ENCODE measurements at places on chromosomes 5 and 9. TPM values are rescaled to one million over a fixed set of nuclear protein-coding genes. Genes with fewer than 3 reads are reported as not detected.

SMIM33 gene
- total RNA-seq, result 0.34 TPM

TTC1 gene
- total RNA-seq, result 44.0 TPM

LCP2 gene
- 452 TPM for total RNA-seq

C9orf50 gene
- not detected for total RNA-seq

FAM153A gene
- total RNA-seq, result 42.0 TPM

ARHGAP26 gene
- total RNA-seq, result 32.0 TPM

ISL1 gene
- not detected for total RNA-seq

FOXD4 gene
- 0.17 TPM for total RNA-seq

DNA sequence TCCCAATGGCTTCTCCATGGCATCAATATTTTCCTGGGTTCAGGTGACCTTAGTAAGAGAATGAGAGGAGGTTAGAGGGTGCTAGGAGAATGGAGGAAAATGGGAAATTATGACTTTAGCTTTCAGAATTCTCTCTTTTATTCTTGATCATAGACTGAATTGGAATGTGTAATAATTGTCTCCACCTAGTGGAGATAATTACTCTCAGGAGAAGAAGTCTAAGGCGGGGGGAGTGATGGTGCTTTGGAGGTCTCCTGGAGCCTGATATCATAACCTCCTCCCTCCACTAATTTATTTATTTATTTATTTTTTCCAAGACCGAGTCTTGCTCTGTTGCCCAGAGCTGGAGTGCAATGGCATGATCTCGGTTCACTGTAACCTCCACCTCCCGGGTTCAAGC is 221.3 kb downstream of the GRIA1 start:
- H3K4me1 ChIP-seq, result no peaks in the 10 kb centered on the region
- H3K27ac ChIP-seq, result no peak overlapping the region
- no peaks in the 10 kb centered on the region for H3K27me3 ChIP-seq

- no peak overlapping the region for H3K4me3 ChIP-seq
- DNase-seq, result peak; percentile 38
- no peaks in the 10 kb centered on the region for H3K4me1 ChIP-seq
- no peaks in the 10 kb centered on the region for H3K27me3 ChIP-seq
- peaks cover 1% of the 10 kb centered on the region for H3K36me3 ChIP-seq
- H3K27ac ChIP-seq, result no peak overlapping the region
Observed at GRCh38 chr9:27033815-27034403, 28.4 kb upstream of the LRRC19 start.

- DNase-seq, result no peak
- H3K36me3 ChIP-seq, result peaks cover 8% of the 10 kb centered on the region
- H3K27me3 ChIP-seq, result peaks cover 11% of the 10 kb centered on the region
- H3K4me3 ChIP-seq, result no peak overlapping the region
- H3K4me1 ChIP-seq, result no peaks in the 10 kb centered on the region
Observed at GRCh38 chr5:57267805-57268204, 93.9 kb downstream of the GPBP1 start.

DNA sequence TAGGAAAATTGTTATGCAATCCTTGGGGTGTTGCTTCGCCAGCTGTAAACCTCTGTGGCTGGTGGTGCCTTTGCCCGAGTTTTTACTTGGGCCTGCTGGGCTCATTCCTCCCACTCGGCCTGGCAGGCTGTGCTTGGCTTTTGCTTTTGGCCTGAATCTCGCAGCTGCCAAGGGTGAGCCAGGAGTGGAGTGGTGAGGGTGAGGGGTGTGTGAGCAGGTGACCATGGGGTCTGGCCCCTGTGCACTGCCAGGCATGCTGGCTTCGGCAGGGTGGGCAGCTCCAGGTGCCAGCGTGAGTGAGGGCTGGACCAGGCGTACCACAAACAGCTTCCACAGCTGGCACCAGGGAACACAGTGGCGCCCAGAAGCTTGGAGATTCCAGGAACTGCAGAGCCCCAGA is 12.6 kb upstream of the DHFR start:
- no peak for DNase-seq
- H3K27me3 ChIP-seq, result no peaks in the 10 kb centered on the region
- peaks cover 4% of the 10 kb centered on the region for H3K4me1 ChIP-seq
- no peak overlapping the region for H3K4me3 ChIP-seq

GRCh38 chr5:143120460-143121134 is 282.9 kb downstream of the NR3C1 start:
- no peak for DNase-seq
- H3K27me3 ChIP-seq, result no peaks in the 10 kb centered on the region
- peaks cover 17% of the 10 kb centered on the region for H3K36me3 ChIP-seq
- no peak overlapping the region for H3K4me3 ChIP-seq
- H3K4me1 ChIP-seq, result peaks cover 15% of the 10 kb centered on the region

GRCh38 chr9:116495725-116496124 is 191.4 kb upstream of the TRIM32 start:
- DNase-seq, result no peak
- H3K4me3 ChIP-seq, result no peak overlapping the region
- no peak overlapping the region for H3K27ac ChIP-seq
- H3K4me1 ChIP-seq, result no peaks in the 10 kb centered on the region
- no peaks in the 10 kb centered on the region for H3K36me3 ChIP-seq
- H3K27me3 ChIP-seq, result no peaks in the 10 kb centered on the region

- H3K4me3 ChIP-seq, result no peak overlapping the region
- H3K4me1 ChIP-seq, result no peaks in the 10 kb centered on the region
- H3K36me3 ChIP-seq, result no peaks in the 10 kb centered on the region
- H3K27me3 ChIP-seq, result peaks cover 9% of the 10 kb centered on the region
Observed at GRCh38 chr5:97149709-97150108, 7.3 kb upstream of the LIX1 start.

DNA sequence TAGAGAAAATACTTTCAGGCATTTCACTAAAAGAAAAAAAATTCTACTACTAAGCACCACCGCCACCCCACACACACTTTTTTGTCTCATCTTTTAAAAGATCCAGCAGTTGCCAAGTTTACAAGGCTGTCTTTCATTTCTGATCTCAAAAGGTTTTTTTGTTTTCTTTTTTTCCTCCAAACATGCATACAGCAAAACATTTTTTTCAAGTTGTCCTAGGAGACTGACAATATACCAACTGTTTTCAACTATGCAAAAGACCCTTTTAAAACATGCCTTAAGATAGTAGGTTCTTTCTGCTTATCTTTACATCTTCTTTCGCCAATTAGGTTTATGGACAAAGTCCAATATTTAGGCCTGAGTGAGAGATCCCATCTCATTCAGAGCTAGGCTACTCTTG is 65.2 kb downstream of the HMHB1 start:
- H3K36me3 ChIP-seq, result peaks cover 2% of the 10 kb centered on the region
- no peaks in the 10 kb centered on the region for H3K27me3 ChIP-seq
- H3K4me3 ChIP-seq, result no peak overlapping the region
- no peak overlapping the region for H3K27ac ChIP-seq
- DNase-seq, result no peak

- no peaks in the 10 kb centered on the region for H3K36me3 ChIP-seq
- H3K4me3 ChIP-seq, result no peak overlapping the region
- no peaks in the 10 kb centered on the region for H3K27me3 ChIP-seq
- H3K4me1 ChIP-seq, result no peaks in the 10 kb centered on the region
- no peak for DNase-seq
- H3K27ac ChIP-seq, result no peak overlapping the region
Observed at GRCh38 chr9:10396615-10397014, 216.2 kb downstream of the PTPRD start.

Measured in activated naive CD8-positive, alpha-beta T cell treated with anti-CD3 and anti-CD28 coated beads, Interleukin-2, amount 10 ng/mL, durations not matched to agents 7 days and 5 days (primary cell).